ENCODE measurements at places on chromosomes 2 and 18.

GRCh38 chr18:6602365-6602764, 127.2 kb upstream of the ARHGAP28 start:
- DNase-seq = no peak

DNA sequence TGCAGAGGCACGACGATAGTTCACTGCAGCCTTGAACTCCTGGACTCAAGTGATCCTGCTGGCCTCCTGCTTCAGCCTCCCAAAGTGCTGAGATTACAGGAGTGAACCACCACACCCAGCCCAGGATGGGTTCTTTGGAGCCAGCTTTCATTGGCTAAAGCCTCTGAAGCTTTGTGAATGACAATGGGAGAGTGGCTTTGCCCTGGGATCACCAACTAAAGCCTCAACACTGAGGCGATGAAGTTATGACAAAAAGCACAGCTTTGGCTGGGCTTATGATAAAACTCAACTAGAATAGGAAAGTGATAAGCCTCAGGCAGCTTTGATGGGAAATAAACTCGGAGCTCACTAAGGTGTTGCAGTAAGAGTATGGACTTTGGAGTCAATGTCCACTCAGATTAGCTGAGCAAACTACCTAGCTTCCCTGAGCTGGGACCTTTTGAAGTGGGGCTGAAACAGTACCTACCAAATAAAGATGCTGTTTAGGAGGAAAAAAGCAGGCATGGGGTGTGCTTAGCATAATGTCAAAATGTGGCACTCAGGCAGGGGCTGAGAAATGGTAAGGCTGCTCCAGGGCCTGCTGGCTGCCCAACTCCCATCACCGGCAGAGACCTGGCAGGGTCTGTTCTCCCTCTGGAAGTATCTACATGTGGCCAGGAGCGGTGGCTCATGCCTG, 4.3 kb downstream of the TMEM127 start:
- DNase-seq = no peak

GRCh38 chr2:219523031-219523671, 8.9 kb downstream of the ASIC4 start:
- DNase-seq = no peak

DNA sequence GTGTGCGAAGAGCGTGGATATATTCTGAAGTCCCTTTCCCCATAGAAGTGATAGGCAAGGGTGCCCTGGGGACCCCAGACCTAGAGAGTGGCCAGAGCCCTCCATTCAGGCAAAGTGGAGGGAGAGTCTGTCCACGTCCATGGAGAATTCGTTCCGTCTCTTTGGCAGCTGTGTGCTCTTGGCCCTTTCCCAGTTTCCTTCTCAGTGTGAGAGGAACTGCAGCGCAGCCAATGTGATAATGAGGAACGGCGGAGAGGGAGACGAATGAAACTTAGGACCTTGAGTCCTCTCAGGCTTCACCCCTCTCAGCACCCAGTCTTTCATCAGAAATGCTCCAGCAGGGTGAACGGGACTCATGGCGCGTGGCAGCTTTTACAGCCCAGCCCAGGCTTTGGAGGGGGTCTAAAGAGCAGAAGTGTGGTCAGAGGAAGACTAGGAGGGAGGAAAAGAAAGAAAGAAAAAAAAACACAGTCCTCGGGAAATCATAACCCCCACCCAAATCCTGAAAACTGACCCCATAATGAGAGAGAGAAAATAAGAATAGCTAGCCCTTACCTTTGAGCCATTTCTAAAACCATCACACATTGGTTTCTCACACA, 95.0 kb upstream of the RIOK3 start:
- DNase-seq = no peak

GRCh38 chr2:33069894-33070651, 123.3 kb downstream of the LTBP1 start:
- DNase-seq = no peak

GRCh38 chr2:196263181-196263747, 91.9 kb upstream of the STK17B start:
- DNase-seq = peak; percentile 46

DNA sequence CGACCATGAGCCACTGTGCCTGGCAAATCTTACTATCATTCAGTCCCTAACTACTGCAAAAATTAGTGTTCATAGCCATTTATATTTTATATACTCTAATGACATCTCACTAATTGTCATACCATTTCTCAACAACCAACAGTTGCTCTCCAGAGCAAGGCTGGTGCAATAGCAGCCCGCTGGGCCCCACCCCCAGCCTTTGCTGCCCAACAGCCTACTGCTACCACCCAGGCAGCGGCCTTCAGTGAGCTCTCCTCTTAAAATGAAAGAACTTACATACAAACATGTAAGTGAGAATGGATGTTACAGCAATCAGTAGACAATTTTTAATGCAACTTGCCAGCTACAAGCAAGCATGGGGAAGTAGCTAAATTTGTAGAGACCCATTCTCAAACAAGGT, 90.5 kb downstream of the HNRNPLL start:
- DNase-seq = no peak

GRCh38 chr2:29239209-29239960, 124.2 kb downstream of the CLIP4 start:
- no peak for DNase-seq

GRCh38 chr18:36757081-36757480, 71.7 kb downstream of the TPGS2 start:
- DNase-seq = no peak

DNA sequence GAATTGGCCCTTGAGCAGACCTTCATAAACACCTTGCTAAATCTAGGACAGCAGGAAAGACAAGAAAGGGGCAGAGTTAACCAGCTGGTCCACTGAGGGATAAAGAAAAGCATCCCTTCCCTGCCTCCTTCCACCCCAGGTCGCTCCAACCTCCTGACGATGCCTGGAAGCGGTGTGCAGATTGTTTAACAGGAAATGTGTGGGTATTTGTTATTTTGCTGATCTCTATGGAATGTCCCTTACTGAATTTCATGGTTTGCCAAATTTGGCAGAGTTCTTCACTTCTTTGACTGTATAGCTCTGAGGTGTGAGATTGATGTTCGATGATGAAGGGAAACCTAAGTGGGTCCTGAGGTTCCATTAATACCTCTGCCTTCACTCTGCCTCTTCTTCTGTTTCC, 72.9 kb downstream of the MAP3K20 start:
- no peak for DNase-seq

DNA sequence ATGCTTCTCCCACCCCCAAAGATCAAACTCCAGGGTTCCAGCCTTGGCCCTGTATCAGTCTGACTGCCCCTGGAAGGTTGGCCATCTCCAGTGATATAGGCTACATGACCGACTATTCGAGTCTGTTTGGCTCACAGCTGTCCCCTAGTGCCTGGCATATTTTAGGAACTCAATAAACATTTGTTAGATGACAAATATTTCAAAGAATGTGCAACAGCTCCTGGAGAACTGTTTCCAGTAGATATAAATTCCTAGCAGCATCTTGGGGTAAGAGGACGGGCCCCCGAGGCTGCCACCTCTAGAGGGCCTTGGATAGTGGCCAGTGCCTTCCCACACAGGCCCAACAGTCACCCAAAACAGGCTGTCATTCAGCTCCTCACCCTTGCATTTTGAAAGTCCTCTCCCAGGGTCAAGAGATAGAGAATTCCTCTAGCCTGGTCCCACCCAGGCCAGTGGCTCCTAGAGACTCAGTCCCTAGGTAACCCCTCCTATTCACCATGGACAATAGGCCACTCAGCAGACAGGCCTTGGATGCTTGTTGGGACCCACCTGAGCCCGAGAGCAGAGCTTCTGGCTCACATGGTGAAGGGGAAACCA, 45.1 kb upstream of the ATP6V1B1 start:
- no peak for DNase-seq

DNA sequence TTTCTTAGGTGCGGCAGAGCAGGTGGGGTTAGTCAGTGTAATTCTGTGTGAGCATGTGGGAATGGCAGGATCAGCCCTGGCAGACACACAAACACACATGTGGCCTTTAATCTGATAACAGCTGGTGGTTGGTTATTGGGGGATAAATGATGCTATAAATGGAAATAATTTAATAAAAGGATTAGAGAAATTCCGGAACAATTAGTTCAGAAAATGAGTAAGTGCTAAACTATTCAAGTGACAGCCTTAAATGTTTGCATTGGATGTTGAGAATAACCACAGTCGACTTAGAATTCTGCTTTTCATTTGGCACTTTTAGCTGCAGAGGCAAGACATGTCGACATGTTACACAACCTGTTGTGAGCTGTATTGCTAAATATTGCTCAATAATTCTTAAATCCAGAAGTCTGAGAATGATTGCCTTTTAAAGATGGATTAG, 7.2 kb downstream of the SMYD1 start:
- no peak for DNase-seq

- no peak for DNase-seq
Observed at GRCh38 chr2:177352441-177353186, 40.0 kb upstream of the AGPS start.

DNA sequence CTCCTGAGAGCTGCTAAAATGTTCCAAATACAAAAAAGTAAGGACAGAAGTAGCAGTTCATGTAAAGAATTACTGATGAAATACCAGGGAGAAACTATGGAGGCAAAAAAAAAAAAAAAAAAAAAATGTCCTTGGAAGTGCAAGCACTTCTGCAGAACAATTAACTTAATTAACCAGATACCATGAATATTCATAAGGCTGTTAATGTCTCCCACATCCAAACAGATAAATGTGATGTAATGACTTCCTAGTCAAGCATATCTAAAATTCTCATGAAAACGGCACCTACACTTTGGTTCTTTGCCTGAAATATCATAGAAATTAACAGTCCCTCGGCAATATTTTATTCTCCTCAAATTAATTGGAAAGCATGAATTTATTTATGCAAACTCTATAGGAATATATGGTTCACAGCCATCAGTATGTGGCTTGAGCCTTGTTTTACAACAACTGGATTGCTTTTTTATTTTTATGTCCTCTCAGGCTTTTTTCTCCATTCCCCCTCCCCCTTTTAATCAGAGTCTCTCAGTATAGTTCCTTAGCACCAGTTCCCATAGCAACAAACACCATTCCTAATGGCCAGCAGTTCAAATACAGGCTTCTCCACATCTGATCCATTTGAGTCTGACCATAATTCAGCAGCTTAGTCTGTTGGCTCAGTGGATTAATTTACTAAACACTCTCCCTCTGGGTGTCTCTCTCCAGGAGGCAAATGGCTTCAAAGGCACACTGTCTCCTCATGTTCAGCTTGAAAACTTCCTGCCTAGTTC, 97.1 kb downstream of the ITGA4 start:
- no peak for DNase-seq

- DNase-seq = no peak
Observed at GRCh38 chr2:199195927-199196502, 261.7 kb downstream of the SATB2 start.

DNA sequence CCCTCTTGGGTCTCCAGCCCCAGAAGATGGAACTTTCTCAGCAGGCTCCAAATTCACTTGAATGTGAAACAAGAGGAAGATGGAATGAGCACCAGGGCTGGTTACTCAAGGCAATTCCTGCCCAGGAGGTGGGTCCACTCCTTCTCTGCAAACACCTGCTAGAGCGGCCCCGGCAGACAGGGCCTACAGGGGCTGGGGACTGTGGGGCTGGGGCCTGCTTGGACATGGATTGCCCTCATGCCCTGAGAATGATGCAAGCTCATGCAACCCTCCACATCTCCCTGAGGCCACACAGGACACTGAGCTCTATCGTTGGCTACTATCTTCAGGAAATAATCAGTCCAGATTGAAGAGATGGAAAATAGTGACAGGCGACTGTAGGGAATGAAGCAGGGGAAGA, 39.1 kb downstream of the TFCP2L1 start:
- no peak for DNase-seq

DNA sequence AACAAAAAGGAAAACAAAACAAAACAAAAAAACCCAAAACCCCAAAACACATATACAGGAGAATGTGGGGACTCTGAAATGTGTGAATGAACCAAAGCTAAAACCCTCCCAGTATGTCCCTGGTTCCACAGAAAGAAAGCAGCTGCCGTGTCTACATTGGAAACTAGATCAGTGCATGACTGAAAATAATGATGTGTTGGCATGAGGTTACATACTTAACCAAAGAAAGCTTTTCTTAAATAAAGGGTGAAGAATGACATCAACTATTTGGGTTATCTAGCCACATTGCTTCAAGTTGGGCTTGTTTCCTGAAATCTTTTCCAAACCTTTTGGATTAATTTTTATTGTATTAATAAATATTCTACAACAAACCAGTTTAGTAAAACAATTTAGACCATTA, 91.9 kb upstream of the FN1 start:
- no peak for DNase-seq

- DNase-seq = no peak
Observed at GRCh38 chr2:29786361-29786760, 135.0 kb downstream of the ALK start.

- no peak for DNase-seq
Observed at GRCh38 chr2:142778289-142778688, 99.2 kb upstream of the KYNU start.

DNA sequence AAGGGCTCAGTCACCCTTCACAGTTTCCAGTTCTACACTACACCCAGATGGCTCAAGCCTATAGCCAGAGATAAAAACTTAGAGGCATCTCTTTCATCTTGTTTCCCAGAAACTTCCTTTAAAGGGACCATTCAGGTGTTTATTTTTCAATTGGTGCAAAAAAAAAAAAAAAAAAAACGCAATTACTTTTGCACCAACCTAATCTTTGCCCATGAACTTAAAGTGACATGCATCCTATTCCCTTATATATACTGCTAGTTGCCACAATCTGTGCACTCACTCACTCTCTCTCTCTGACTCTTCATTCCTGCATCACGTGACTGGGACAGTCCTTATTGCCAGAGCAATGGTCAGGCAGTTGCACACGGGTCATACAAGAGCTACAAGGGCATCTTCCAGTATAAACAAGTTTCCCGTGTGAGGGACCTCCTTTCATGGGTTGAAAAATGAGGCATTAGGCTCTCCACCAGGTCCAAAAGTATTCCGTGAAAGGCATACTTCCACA, 789.4 kb downstream of the EPHA4 start:
- DNase-seq = no peak

DNA sequence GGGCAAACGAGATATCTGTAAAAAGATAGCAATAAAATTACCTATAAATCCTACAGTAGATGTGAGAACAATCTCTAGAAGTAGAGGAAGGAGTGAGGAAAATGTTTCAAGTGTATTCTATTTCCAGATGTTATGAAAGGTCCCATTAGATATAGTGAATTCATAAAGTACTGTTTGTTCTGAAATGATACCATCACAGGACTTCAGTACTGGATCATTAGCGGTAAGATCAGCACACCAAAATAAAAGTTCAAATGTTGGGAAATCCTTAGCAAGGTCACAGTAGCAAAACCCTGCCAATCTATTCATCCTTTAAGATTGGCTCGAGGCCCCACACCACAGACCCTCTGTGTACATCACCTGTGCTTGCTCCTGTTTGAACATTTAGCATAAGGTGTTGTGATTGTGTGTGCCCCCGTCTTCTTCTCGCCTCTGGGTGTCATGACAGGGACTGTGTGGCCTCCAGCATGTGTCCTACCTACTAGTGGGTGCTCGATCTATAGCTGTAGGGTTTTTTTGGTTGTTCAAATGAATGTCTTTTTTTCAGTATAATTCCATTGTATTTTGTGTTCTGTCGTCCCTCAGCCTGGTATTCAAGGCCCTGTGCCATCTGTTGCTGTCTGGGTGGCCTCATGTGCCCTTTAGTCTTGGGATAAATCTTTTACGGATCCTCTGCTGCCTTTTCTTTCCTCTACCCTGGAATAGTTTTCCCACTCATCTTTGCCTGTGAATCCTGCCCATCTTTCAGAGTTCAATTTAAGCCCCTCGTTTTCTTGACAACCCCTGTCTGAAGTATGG, 9.1 kb downstream of the MFSD6 start:
- no peak for DNase-seq
